Activated naive CD4-positive, alpha-beta T cell treated with anti-CD3 and anti-CD28 coated beads, Interleukin-2, amount 50 U/mL, for 72 hours (primary cell): ENCODE measurements at places on chromosomes 5 and 9. TPM values are rescaled to one million over a fixed set of nuclear protein-coding genes. Genes with fewer than 3 reads are reported as not detected.
A peak's percentile ranks its signal among the peaks of the same experiment; 100 is the strongest.

DNA sequence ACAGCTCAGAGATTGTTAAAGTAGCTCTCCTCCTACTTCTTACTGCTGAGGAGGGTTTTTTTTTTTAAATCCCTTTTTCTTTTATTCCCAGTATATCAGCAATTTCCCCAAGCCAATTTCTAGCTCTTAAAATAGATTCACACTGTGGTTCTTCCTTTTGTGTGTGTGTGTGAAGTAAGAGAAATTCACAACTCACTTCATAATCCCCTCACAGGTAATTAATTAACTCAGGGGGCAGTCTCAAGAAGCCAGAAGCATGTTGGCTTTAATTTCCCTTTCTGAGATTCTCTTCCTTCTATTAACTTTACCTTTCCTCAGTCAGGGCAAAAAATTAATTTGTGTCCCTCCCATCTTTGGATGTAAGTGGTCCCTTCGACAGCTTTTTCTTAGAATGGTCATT is 71.0 kb upstream of the HMHB1 start:
- DNase-seq, result no peak

The SPINK6 gene
- not detected for total RNA-seq

DNA sequence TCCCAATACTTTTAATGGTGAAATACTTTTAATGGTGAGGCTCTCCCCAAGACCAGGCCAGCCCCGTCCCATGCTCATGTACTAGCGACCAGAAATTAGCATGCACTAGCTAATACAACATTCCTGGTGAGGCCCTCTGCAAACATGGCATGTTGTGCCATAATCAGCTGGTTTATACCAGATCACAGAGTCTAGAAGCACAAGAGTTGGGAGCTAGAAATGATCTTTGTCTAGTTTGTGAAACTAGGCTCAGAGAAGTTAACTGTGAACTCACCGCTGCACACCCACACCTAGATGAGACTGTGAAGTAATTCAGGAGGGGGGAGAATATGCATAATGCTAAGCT is 37.4 kb downstream of the MTMR12 start:
- no peak for DNase-seq

GRCh38 chr5:31504529-31504928 is 27.4 kb downstream of the DROSHA start:
- no peak for DNase-seq

DNA sequence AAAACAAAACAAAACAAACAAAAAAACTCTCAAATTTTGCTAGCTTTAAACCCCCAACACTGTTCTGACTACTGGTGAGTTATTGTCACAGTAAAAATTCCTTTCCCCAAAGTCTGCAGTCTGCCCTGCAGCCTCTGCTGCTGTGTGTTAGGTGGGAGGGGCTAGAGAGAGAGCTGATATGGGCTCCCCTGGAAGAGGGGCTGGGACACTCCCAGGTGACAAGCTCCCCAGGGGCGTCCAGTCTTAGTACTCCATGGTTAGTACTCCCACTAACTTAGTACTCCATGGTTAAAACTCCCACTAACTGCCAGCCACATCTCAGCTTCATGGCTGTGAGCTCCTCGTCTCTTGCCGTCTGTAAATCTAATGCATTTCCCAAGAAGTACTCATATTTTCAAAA is 191.9 kb downstream of the FANCC start:
- DNase-seq, result no peak

DNA sequence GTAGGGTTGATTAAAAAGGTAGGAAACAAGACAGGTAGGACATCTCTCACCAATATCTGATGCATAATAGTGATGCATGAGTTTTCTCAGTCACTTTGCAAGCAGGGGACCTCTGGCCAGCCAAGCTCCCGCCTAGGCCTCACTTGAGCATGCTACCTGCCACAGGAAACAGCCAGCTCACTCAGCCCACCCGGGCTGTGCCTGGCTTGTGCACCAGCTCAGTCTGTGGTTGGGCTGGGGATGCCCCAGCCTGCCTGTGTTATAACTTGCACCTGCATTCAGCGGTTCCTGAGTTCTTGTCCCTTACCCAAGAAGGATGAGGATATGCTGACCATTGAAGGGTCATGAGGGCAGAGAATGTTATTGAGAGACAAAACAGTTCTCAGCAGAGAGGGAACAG is 172.8 kb upstream of the PLCXD3 start:
- no peak for DNase-seq

DNA sequence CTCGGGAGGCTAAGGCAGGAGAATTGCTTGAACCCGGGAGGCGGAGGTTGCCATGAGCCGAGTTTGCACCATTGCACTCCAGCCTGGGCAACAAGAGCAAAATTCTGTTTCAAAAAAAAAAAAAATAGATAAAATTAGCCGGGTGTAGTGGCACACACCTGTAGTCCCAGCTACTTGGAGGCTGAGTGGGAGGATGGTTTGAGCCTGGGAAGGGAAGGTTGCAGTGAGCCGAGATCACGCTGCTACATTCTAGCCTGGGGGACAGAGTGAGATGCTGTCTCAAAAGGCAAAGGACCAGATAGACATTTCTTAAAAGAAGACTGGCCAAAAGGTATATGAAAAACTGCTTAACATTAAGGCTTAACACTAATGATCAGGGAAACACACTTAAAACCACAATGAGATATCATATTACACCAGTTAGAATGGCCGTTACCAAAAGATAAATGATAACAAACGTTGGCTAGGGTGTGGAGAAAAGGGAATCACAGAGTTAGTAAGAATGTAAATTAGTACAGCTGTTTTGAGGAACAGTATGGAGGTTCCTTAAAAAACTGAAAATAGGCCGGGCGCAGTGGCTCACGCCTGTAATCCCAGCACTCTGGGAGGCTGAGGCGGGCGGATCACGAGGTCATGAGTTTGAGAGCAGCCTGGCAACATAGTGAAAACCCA is 10.1 kb upstream of the MARVELD2 start:
- no peak for DNase-seq

DNA sequence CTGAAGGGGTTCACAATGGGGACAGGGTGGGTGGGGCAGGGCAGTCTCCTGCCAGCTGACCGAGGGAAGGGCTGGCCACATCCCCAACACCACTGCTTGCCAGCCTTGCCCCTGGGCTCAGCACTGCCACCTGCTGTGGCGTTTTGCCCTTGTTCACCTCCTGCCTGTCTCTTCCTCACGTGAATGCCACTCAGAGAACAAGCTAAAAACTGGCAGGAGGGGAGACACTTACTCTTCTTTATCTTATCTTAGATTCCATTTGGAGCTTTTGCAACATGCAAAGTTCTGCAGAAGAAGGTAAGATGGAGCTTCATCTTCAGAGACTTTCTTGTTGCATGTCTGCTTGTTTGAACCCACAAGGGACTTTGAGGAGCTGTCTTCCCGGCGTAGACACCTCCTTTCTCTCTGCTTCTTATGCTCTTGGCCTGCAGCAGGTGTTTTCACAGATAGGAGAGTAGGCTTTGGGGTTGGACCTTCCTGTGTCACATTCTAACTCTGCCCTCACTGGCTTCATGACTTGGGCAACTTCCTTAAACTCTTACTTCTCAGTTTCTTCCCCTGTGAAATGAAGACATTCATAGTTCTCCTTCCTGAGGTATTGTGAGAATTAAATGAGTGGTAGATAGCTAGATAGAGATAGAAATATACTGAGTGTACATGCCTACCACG is 4.1 kb downstream of the LRSAM1 start:
- DNase-seq, result peak; percentile 42

- no peak for DNase-seq
These were observed 47.9 kb upstream of the UNC5A start for GRCh38 chr5:176762489-176762888.

DNA sequence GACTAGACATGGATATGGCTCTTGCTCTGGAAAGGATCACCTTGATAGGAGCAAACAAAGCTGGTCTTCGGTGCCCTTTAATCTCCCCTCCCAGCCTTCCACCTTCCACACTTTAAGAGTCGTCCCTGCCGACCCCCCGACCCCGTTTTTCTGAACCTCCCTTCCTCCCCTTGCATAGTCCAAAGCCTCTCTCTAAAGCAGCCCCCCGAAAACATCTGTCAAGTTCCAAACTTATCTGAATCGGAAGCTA is 423 bp upstream of the NUP214 start:
- no peak for DNase-seq

GRCh38 chr9:79431019-79431679 is 140.6 kb upstream of the TLE4 start:
- no peak for DNase-seq

GRCh38 chr5:43523662-43524072 is 8.7 kb upstream of the C5orf34 start:
- DNase-seq, result no peak
